ENCODE measurements at places on chromosomes 3 and 15.

DNA sequence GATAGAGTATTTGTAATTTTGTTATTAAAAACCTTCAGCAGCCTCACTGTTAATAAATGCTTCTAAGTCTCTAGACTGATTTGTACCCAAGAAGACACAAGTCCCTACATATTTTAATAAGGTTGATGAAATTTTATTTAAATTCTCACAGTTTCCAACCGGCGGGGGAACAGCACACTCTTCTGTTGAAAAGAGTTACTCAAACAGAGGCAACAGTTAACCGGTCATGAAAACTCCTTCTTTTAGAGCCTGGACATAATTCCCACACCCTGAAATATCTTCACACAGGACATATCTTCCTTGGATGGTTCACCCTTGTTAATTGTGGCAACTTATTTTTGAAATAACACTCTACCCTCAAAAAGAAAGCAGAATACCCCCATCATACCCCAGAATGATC lies 278.8 kb downstream of the FOXP1 start:
- no peak for DNase-seq

DNA sequence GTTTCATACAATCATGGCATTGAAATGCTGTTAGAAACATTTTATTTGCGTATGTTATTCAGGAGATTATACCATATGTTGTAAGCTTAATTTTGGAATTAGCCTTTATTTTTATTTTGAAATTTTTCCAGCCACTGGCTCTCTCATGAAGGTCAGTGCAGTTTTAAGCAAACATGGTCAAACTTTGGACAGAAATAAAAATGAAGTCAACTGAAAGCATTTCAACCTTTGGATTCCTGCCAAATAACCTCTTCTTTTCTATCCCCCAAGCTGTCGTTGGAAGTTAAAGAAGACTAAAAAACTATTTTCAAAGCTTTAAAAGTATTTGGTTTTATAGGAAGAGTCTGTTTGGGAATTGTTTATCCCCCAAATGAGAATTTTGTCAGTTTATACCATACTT lies 846.6 kb downstream of the MCTP2 start:
- DNase-seq, result no peak

GRCh38 chr15:64842986-64843561 lies 1.4 kb downstream of the PLEKHO2 start:
- no peak for DNase-seq

DNA sequence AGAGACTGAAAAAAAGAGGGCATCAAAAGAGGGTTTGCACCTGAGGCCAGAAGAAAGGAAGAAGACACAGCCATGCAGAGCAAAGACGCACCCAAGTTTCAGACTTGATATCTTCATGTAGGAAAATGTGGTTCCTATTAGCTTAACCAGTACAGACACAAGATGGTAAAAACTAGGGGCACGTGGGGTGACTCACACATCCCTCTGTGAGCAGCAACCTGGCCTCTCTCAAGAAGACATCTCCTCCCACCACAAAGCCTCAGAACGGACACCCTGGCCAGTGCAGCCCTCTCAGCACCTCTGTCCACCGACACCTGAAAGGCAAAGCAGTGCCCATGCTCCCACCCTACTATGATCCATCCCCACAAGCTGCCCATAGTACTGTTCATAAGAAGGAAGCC lies 33.3 kb downstream of the GLB1 start:
- DNase-seq, result no peak

DNA sequence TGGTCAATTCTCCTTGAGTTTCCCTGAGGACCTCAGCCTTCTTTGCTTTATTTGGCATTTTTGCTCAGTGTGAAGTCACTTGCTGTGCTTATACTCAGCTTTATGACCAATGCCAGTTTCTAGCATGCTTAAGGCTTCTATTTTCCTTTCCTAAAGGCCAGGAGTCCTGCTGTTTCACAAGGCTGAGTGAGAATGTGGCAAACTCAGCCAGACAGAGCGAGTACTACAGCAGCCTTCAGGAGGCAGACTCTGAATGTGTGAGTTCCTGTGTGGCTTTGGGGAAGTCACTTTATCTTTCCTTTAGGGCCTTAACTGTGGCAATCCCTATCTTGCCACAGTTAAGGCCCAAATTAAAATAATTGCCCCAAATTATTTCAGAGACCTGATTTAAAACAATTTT lies 213.2 kb upstream of the MRPL3 start:
- DNase-seq, result no peak

- no peak for DNase-seq
These were observed 161.6 kb upstream of the FRMD4B start for GRCh38 chr3:69547461-69547880.

- DNase-seq, result no peak
These were observed 54.0 kb downstream of the KCNAB1 start for GRCh38 chr3:156174229-156174847.

GRCh38 chr15:69303337-69304181 lies 4.8 kb downstream of the PAQR5 start:
- DNase-seq, result no peak

- peak; percentile 14 for DNase-seq
These were observed 13.0 kb upstream of the TSEN2 start for GRCh38 chr3:12471241-12471640.

DNA sequence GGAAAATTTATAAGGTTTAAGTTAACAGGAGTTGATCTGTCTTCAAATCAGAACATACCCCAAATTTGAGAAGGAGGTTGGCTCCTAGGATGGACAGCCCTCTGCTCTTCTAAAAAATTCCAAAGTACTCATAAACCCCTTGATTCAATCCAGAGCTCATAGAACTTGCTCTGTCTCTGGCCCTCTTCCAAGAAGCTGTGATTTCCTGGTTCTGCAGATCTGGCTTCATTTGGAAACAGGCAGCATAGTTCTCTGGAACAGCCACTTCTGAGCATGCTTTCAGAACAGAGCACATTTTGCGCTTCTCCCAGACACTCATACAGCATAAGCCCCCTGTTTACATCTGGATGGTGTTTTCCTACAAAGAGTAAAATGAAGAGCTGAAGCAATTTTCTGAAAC lies 96.7 kb downstream of the KBTBD8 start:
- no peak for DNase-seq

DNA sequence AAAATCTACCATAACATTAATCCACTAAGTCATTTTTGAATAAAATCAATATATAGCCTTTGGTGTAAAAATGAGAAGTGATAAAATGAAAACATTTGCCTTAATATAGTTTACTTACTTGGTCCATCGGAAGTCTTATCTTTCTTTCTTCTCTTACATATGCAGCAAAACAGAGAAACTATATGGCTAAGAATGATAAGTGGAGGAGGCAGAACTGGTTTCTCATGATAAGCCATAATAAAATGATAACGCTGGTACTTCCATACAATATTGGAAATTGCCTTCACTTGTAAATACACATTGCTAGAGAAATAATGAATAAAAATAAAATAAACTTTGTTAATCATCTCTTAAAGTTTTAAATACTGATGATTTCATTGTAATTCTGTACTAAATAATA lies 47.8 kb upstream of the USP50 start:
- DNase-seq, result no peak

- peak; percentile 39 for DNase-seq
These were observed 40.4 kb downstream of the WHAMM start for GRCh38 chr15:82849556-82850512.

DNA sequence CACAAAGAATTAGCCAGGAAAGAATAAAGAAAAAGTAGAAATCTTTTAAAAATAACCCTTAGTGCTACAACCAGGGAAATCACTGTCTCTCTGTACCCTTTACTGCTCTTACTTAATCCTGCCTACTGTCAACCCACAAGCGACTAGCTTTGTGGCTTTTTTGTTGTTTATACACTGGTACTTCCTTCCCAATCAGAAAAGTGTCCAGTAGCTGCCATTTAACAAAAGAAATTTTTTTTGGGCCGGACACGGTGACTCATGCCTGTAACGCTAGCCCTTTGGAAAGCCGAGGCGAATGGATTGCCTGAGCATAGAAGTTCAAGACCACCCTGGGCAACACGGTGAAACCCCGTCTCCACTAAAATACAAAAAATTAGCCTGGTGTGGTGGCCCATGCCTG lies 13.8 kb upstream of the FAM219B start:
- DNase-seq, result no peak

- DNase-seq, result no peak
These were observed 71.7 kb downstream of the RPLP1 start for GRCh38 chr15:69524296-69524695.

- DNase-seq, result no peak
These were observed 24.4 kb upstream of the THBS1 start for GRCh38 chr15:39556461-39556860.

DNA sequence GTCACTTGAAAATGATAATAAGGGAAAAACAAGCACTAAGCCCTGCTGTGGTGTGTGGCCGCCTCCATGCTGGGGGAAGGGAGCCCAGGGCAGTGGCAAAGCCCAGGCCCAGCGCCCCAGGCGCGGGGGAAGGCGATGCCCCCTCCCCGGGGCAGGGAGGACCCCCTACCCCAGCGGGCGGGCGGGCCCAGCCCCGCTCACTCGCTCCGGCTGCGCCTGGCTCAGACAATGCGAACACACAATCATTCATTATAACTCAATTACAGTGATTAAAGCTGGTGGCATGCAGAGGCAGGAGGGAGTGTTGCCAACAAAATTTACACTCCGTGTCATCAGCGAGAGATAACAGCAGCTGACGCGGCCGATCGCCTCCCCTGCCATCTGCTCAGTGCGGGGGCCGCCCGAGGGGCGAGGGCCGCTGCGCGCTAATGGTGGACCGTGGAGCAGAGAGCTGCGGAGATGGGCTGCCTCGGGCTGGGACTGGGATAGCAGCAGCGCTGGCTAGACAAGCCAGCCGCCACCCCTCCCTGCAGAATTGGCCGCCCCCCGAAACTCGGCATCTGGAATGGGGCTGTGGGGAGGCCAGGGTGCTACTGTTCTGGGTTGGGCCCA lies 64.1 kb downstream of the TLE3 start:
- no peak for DNase-seq

GRCh38 chr3:14836049-14836468 lies 17.3 kb downstream of the FGD5 start:
- no peak for DNase-seq

DNA sequence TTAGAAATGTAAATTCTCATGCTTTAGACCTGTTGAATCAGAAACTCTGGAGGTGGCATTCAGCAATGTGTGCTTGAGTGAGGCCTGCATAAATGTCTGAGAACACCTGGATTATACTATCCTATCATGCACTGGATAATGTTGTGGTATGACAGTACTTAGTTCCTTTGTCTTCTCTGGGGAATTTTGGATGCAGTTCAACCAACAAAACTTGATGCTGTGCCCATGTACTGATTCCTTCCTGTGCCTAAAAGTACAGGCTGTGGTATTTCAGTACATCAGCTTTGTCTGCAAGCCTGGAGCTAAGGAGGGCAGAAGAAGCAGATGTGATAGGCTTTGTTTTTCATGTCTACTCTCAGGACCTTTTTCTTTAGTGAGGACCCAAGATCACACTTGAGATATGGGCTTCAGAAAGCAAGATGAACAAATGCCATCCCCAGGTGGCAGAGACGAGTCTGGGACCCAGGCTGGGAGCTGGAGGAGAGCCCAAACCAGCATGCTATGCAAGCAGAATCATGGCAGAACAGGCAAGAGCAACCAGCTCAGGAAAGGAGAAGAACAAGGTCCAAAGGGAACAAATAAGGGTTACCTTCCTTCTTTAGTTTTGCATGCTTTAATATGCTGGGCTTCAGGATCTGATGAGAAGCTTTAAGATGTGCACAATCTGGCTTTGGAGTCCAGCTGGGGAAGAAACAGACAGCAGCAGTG lies 124.7 kb downstream of the MYRIP start:
- DNase-seq, result no peak

GRCh38 chr3:21054064-21054463 lies 696.9 kb downstream of the ZNF385D start:
- no peak for DNase-seq

DNA sequence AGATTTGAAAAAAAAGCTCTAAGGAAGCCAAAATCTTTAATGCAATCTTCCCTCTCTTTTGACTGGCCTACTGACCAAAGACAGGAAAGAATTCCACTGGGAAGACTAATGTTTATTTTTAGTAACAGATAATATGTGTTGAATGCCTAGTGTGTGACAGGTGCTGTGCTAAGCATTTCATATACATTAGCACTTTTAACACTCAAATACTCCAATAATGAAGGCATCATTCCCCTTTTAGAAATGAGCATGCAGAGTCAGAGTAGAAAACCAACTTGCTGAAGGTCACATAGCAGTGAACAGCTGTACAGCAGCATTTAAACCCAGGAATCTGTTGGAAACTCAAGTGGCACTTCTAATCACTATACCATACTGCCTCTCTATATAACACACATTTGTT lies 170.6 kb downstream of the MINAR1 start:
- DNase-seq, result no peak

DNA sequence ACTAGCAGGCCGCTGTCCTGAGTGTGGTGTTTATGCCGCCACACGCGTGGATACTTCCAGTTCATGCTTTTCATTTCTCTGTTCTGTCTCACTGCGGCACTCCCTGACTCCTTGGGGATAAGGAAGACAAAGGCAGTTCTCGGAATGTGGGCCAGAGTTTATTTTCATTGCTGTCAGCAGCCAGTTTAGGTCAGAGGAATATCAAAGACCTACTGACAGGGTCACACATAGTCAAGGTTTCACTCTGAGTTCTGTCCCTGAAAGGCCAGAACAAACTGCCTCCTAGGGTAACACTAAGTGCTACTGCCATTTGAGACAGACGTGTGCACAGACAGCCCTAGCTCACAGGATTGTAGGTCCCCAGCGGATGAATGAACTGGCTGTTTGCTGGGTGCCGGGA lies 27.3 kb upstream of the SPTBN5 start:
- DNase-seq, result no peak

- DNase-seq, result no peak
These were observed 70.7 kb downstream of the TTBK2 start for GRCh38 chr15:42849836-42850235.

DNA sequence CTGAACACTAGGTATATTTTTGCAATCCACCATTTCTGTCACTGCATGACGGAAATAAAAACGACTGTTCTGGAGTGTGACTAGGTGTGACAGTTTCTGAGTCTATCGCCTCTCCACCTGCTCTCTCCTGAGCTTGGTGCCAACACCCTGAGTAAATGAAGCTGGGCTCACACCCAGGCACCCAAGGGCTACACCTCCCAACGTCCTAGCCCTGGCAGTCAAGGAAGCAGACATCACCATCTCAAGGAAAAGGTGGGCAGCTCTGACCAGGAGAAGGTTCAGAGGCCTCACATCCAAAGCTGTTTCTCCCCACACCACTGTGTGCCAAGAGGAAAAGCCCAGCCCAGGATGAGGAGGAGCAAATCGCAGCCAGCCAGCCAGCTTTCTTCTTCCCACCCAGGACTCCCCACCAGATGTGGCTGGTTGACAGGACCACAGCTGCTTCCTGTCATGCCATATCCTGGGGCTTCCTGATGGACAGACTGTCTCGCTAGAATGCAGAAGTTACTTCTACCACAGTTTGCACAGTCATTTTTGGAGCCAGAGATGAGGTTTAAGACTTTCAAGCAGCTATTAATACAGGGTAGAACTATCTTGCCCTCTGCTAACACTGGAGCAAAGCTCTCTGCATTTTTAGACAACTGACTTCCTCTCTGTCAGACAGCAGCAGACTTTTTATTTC lies 3.3 kb downstream of the SCAMP2 start:
- peak; percentile 59 for DNase-seq

DNA sequence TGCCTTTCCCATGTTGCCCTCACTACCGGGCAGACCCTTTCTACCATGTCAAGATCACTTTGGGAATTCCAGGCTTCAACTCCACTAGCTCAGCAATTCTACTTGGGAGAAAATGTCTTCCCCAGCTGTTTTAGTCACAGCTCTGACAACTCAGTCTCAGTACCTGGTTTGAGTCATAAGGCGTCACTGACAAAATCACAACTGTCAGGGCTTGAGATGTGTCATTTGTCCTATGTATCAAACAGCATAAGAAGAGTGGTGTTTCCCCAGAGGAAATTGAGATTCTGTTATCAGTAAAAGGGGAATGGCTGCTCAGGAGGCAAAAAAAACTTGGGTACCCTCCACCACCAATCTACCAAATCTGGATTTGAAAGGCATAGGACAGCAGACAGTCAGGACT lies 594.9 kb upstream of the SUCLG2 start:
- DNase-seq, result no peak
